ENCODE measurements at places on chromosomes 3 and 15.

DNA sequence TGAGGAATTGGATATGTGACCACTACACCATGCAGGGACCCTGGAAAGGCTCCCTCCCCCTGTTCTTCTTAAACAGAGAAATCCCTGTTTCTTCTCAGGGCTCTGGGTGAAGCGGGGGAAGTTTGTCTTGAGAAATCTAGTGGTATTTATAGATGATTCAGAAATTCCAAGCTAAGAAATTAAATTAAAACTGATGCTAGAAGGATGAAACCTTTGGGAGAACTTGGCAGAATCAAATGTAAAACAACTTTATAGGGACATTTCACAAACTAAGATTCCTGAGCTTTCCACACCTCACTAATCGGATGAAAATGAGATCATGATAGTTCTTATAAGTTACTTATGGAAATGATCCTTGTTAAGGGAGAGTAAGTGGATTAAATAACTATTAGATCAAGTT is 54.2 kb downstream of the FBXL2 start:
- DNase-seq: no peak

GRCh38 chr3:12280357-12280806 is 8.5 kb upstream of the PPARG start:
- DNase-seq: no peak

GRCh38 chr3:171678971-171679492 is 131.3 kb downstream of the PLD1 start:
- no peak for DNase-seq

GRCh38 chr3:150826466-150827282 is 63.7 kb upstream of the SIAH2 start:
- DNase-seq: no peak

- peak; percentile 65 for DNase-seq
Observed at GRCh38 chr3:134060561-134061385, 31.0 kb upstream of the SLCO2A1 start.

- peak; percentile 41 for DNase-seq
Observed at GRCh38 chr15:88476635-88477060, 9.1 kb downstream of the MRPS11 start.

DNA sequence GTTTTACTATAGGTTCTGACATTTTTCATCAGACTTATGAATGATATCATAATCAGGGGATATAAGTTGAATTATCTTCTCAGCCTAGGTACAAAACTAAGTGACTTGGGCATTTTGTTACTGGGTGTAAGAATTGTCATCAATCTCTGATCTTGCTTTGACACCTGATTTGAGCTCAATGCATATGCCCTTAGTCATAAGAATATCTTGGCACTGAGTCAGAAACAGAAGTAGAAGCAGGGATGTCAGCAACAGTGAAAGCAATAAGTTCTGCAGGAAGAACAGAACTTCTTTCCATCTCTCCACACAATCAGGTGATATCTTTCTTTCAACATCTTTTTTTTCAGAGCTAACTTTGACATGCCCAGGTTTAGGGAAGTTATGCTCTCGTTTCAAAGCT is 14.6 kb downstream of the SLITRK3 start:
- no peak for DNase-seq

GRCh38 chr15:92473756-92474155 is 80.1 kb downstream of the ST8SIA2 start:
- no peak for DNase-seq

GRCh38 chr3:119294696-119295671 is 801 bp downstream of the ARHGAP31 start:
- peak; percentile 73 for DNase-seq

- peak; percentile 36 for DNase-seq
Observed at GRCh38 chr3:110686701-110687100, 384.9 kb upstream of the NECTIN3 start.

DNA sequence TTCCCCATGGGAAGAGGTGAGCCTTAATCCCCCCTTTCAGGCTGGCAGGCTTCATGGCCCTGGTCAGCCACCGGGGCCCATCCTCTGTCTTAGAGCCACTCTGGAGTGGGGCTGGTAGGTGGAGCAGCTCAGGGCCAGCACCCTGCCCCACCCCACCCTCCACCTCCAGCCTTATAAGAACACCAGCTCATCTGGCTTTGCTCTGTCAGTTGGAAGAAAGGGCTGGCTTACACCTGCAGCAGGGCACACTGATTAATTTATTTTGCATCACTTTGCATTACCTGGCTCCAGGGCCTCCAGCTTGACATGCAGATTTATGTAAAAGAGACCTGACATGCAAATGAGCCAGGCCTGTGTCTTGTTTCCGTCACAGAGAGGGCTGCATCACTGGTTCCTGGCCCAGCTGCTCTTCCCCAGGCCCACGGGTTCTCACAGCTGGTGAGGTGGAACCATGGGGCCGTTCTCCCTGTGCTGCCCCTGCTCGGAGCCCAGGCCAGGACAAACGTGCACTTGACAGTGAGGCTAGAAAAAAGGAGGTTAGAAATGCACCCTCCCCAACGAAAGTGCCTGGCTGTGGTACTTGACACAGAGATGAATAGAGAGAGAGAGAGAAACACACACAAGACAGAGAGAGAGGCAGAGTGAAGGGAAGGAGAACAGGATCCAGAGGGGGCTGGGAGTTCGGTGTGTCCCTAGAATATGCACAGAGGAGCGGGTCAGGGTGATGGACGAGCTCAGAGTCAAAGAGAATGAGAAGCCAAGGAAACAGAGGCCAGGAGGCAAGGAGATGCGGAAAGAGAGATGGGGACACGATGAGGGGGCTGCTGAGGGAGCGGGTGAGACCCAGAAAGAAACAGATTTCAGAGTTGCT is 44.5 kb upstream of the MAGEF1 start:
- DNase-seq: no peak
